Glutamatergic neuron (in vitro differentiated cells): ENCODE measurements at places on chromosomes 5 and 9.

DNA sequence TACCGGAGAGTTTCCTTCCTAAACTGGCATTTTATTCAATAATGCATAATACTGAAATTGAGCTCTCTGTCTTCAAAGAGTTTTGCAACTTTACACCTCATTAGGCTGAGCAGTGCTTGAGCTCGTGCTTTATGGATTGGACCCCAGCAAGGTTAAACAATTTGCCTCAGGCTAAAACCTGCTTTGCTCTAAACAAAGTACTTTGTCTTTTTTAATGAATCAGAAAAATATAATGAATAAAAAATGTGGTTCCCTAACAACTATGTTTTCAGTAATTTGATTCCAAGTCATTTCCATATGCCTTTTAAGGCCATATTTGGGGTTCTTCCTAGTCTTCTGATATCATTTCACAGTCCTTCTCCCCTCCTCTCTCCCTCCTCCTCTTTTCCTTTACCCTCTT lies 20.0 kb downstream of the ZNF366 start:
- no peak for DNase-seq

DNA sequence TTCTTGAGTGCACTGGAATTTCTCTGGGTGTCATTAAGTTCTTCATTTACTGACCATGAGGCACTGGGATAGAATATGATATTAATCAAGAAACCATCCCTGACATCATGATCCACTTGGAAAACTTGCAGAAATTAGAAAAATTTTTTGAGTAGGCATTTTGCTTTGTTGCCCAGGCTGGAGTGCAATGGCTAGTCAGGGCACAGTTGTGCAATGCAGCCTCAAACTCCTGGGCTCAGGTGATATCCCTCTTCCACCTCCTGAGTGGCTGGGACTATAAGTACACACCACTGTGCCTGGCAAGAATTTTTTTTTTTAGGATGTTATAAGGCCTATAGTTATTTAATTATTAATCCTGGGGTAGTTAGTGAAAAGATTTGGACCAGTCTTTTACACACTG lies 106.5 kb downstream of the STK32A start:
- no peak for DNase-seq

GRCh38 chr9:4366591-4367330 lies 66.9 kb upstream of the GLIS3 start:
- DNase-seq: peak; percentile 40

GRCh38 chr9:131006601-131007000 lies 2.4 kb upstream of the LAMC3 start:
- no peak for DNase-seq

DNA sequence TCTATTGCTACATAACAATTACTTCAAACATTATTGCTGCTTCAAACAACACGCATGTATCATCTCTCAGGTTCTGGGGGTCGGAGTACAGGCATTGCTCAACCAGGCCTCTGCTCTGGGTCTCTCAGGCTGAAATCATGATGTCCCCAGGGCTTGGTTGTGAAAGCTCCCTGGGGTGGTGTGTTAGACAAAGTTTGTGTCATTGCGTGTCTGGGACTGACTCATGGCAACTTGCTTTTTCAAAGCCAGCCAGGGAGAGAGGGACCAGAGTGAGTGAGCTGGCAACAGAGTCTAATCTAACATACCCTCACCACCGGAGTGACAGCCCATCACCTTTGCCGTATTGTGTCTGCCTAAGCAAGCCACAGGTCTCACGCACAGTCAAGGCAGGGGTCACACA lies 259.2 kb upstream of the NFIL3 start:
- no peak for DNase-seq
